Keratinocyte (primary cell): ENCODE measurements at places on chromosomes 13 and 19.

- DNase-seq, result no peak
These were observed 128.0 kb upstream of the GPR12 start for GRCh38 chr13:26888632-26889031.

GRCh38 chr19:1308718-1309117, 23.0 kb downstream of the EFNA2 start:
- no peak for DNase-seq

GRCh38 chr19:39825093-39825463, 8.9 kb downstream of the DYRK1B start:
- DNase-seq, result no peak

DNA sequence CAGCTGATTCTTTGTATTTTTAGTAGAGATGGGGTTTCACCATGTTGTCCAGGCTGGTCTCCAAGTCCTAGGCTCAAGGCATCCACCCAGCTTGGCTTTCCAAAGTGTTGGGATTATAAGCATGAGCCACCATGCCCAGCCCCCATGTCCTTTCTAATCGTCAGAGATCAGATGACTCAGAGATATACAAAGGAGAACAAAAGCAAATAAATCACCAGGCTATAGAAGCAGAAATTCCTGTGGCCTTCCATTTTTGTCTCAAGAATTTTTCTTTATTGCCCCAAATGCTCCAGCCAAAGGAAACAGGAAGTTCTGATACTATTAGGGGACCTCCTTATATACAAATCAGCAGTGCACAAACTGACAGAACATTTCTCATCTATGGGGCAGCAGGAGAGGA, 207.8 kb downstream of the RFC3 start:
- no peak for DNase-seq

DNA sequence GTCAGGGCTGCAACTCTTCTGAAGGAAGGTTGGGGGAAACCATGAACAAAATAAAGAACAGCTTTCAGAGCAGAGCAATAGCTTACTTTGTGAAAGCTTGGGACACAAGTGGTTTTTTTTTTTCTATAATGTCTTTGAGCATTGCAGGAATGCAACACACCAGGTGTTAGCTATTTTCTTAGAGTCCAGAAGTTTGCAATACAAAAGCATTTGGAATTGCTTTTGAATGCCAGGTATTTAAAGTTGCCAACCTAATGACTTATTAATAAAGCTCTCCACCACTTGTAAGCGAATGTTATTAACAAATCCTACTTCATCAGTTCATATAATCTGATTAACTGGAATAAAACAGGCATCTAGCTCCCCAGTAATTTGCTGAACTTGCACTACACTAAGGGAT, 172.6 kb downstream of the NUFIP1 start:
- DNase-seq, result no peak
